Stimulated activated CD8-positive, alpha-beta memory T cell treated with anti-CD3 and anti-CD28 coated beads, Interleukin-2, amount 100 ng/mL, for 1 hour (primary cell): ENCODE measurements at places on chromosomes 11 and 22.

GRCh38 chr11:96168623-96169022 lies 174.4 kb downstream of the MAML2 start:
- no peak for DNase-seq

DNA sequence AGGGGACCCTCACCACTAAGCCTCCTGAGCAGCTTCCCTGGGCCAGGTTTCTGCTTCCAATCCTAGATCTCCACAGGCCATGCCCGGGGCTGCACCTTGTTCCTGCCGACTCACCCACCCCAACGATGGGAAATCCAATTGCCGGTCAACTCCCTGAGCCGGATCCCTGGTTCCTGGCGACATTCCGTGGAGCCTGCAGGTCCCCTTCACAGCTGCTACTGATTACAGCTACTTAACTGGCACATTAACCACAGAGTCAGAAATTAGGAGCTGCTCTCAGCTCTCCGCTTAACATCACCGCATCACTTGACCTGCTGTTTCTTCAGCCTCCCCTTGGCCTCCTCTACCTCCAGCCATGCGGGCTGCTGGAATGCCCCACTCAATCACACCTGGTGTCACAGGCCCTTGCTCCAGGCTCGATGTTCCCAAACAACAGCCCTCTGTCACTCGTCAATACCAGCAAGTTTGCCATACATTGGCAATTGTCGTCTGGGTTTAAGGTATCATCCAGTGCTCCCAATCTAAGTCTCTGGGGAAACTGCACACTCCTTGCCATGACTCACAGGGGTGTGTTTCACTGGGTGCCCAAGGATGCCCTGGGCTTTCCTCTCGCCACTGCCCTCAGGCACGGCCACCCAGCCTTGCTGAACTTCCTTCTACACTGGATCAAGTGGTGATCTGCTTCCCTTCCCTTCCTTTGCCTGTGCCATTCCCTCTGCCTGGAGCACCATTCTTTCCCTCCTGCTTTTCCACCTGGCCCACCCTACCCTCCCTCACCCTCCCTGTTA lies 181.0 kb downstream of the MN1 start:
- no peak for DNase-seq

DNA sequence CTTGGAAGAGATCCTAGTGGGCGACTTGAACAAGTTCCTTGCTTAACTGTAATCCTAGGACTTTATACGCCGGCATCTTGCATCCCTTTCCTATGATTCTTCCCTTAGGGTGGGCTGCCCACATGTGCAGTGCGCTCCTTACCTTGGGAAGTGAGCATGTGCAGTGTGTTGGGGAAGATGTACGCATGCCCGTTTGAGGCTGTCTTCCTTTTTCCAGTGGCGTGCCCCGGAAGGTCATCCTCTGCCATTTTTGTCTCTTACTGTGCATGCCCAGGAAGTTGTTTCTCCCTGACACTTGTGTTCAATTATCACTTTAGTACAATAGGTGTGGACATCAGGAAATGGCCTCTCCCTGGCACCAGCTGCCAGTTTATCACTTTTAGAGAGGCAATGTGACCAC lies 936.5 kb downstream of the TBC1D22A start:
- DNase-seq = no peak

- DNase-seq = no peak
These were observed 12.8 kb downstream of the ETS1 start for GRCh38 chr11:128574576-128575011.
